A549 treated with GW870086 at 1 μM for 4 hours (cell line): ENCODE measurements at places on chromosomes 6 and 20. TPM values are rescaled to one million over a fixed set of nuclear protein-coding genes. Genes with fewer than 3 reads are reported as not detected.

The C6orf132 gene
- total RNA-seq = 2.6 to 3.5 TPM (median 2.6 TPM) in 5 replicates

The KHDC1L gene
- 0.36 to 0.51 TPM (median 0.42 TPM) in 4 of 5 replicates, not detected in the other for total RNA-seq

The KHDRBS2 gene
- not detected in 5 replicates for total RNA-seq

The PRSS35 gene
- 0.07 to 0.15 TPM (median 0.09 TPM) in 4 of 5 replicates, not detected in the other for total RNA-seq

The C20orf202 gene
- 0.09 TPM in 1 of 5 replicates, not detected in the others for total RNA-seq

The PRR18 gene
- 0.07 to 0.15 TPM (median 0.12 TPM) in 5 replicates for total RNA-seq

The C4A gene
- total RNA-seq = 0.87 to 1.7 TPM (median 0.93 TPM) in 5 replicates

The ELOVL4 gene
- 1.4 to 1.8 TPM (median 1.6 TPM) in 5 replicates for total RNA-seq

The INSM1 gene
- total RNA-seq = not detected in 5 replicates

The KIF25 gene
- 0.05 to 0.22 TPM in 2 of 5 replicates, not detected in the others for total RNA-seq

The ZMYND8 gene
- 11.2 to 13.0 TPM (median 12.2 TPM) in 5 replicates for total RNA-seq

The ADTRP gene
- 0.38 to 0.71 TPM (median 0.58 TPM) in 4 of 5 replicates, not detected in the other for total RNA-seq

The CRISP2 gene
- not detected in 5 replicates for total RNA-seq

The THBS2 gene
- total RNA-seq = 0.02 to 0.08 TPM (median 0.03 TPM) in 3 of 5 replicates, not detected in the others

The ADGRF1 gene
- 0.08 TPM in 1 of 5 replicates, not detected in the others for total RNA-seq

The MSH5 gene
- total RNA-seq = 10.5 to 13.8 TPM (median 12.5 TPM) in 5 replicates

The BRPF3 gene
- total RNA-seq = 8.4 to 10.5 TPM (median 9.6 TPM) in 5 replicates

The SLC22A23 gene
- total RNA-seq = 8.1 to 12.0 TPM (median 10.2 TPM) in 5 replicates

The PRL gene
- total RNA-seq = not detected in 5 replicates

The TSPO2 gene
- not detected in 5 replicates for total RNA-seq

The ZBTB12 gene
- 3.1 to 4.0 TPM (median 3.5 TPM) in 5 replicates for total RNA-seq

The SCGN gene
- 0.09 to 0.23 TPM (median 0.19 TPM) in 4 of 5 replicates, not detected in the other for total RNA-seq

The DTD1 gene
- total RNA-seq = 76.9 to 80.9 TPM (median 77.7 TPM) in 5 replicates

The ADAM33 gene
- total RNA-seq = 0.05 to 0.13 TPM (median 0.07 TPM) in 3 of 5 replicates, not detected in the others

The TSHZ2 gene
- not detected in 5 replicates for total RNA-seq

The TDRD6 gene
- total RNA-seq = not detected in 5 replicates

The TP53TG5 gene
- total RNA-seq = not detected in 5 replicates

The OVOL2 gene
- 0.18 to 0.34 TPM (median 0.21 TPM) in 4 of 5 replicates, not detected in the other for total RNA-seq

The PGBD1 gene
- 4.6 to 5.1 TPM (median 5.0 TPM) in 5 replicates for total RNA-seq

The SEL1L2 gene
- total RNA-seq = not detected in 5 replicates

The ZC3H12D gene
- 0.02 to 0.10 TPM (median 0.07 TPM) in 5 replicates for total RNA-seq

The MEI4 gene
- not detected in 5 replicates for total RNA-seq

The ANKEF1 gene
- 6.5 to 7.2 TPM (median 6.9 TPM) in 5 replicates for total RNA-seq

The NTSR1 gene
- 0.06 to 0.27 TPM (median 0.07 TPM) in 5 replicates for total RNA-seq

The MATN4 gene
- 0.14 to 0.22 TPM (median 0.17 TPM) in 4 of 5 replicates, not detected in the other for total RNA-seq

The LKAAEAR1 gene
- total RNA-seq = 0.95 to 2.2 TPM (median 1.1 TPM) in 5 replicates

The RAET1L gene
- total RNA-seq = 0.43 to 0.93 TPM (median 0.63 TPM) in 5 replicates

The EPB41L1 gene
- 59.2 to 87.1 TPM (median 75.8 TPM) in 5 replicates for total RNA-seq

The SLC22A3 gene
- 40.2 to 51.2 TPM (median 47.9 TPM) in 5 replicates for total RNA-seq

The CST5 gene
- not detected in 5 replicates for total RNA-seq

The MOG gene
- total RNA-seq = not detected in 5 replicates

The PPIL1 gene
- 41.3 to 48.3 TPM (median 43.6 TPM) in 5 replicates for total RNA-seq

The GABRR1 gene
- total RNA-seq = not detected in 5 replicates

The OR2J3 gene
- not detected in 5 replicates for total RNA-seq

The TRIM40 gene
- not detected in 5 replicates for total RNA-seq

The HLA-DRB5 gene
- total RNA-seq = not detected in 5 replicates

The GPR63 gene
- total RNA-seq = 0.32 to 0.65 TPM (median 0.42 TPM) in 5 replicates

The FUT9 gene
- total RNA-seq = not detected in 5 replicates

The OR2H1 gene
- total RNA-seq = not detected in 5 replicates

The DEFB124 gene
- total RNA-seq = not detected in 5 replicates

The QRSL1 gene
- 7.0 to 8.6 TPM (median 8.1 TPM) in 5 replicates for total RNA-seq

The FGD2 gene
- total RNA-seq = not detected in 5 replicates

The IL17F gene
- not detected in 5 replicates for total RNA-seq

The SCRT2 gene
- total RNA-seq = not detected in 5 replicates

The HMGCLL1 gene
- total RNA-seq = 0.10 to 0.23 TPM (median 0.14 TPM) in 5 replicates

The HLA-DOB gene
- total RNA-seq = 0.18 to 0.36 TPM (median 0.30 TPM) in 4 of 5 replicates, not detected in the other
